ENCODE measurements at places on chromosomes 6 and 20.

DNA sequence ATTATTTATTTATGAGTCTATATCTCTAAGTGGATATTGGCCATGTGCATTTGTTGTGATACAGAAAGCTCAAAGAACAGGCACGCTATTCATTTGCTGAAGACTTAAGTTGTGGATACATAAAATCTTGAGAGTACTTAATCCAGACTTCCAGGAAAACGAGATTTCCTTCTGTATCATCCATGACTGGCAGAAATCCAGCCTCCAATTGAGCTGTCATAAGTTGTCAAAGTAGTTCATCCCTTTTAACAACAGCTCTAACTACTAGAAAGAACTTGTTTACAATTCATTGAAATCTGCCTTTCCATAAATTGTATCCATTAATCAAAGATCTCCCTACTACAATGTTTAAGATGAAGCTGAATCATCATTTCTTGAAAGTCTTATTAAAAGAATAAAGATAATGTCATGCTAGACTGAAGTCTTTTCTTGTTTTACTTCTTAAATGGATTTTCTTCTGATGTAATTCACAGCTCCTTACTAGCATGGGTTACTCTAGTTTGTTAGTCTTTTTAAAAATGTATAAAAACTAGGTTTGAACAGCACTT, 447.3 kb upstream of the CITED2 start:
- no peak for DNase-seq

DNA sequence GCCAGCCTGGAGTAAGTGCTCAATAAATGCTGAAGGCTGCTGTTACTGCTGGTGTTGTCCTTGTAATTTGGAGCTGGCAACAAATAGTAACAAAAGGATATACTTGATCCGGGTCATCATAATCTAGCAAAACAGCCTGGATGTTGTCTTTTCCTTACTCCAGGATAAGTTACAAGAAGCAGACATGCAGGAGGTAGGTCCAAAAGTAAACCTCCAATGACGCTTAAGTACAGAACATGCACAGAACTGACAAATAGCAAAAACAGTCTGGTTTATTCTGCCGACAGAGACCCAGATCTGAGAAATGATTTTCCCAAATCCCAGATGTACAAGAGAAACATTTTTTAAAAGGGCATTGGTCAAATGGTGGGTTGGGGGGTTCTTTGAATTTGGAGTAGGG, 93.0 kb upstream of the KCNK16 start:
- DNase-seq: no peak

- no peak for DNase-seq
Observed at GRCh38 chr20:3730803-3731672, 1.4 kb upstream of the HSPA12B start.

DNA sequence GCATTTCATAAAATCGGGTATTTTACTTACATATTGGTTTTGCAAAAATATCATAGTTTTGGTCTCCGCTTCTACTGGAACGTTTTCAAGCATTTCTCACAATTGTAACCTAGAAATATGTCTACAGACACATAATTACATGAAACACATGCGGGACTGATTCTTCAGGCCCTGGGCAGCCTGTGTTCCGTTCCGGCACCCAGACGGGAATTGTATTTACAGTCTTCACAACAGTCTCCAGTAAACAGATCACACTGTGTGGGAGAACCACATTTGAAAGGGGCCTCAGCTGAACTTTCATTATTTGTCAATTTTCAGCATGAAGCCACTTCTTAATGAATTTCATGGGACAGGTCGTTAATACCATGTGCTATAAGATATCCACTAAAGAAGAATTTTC, 196.9 kb downstream of the DST start:
- no peak for DNase-seq

DNA sequence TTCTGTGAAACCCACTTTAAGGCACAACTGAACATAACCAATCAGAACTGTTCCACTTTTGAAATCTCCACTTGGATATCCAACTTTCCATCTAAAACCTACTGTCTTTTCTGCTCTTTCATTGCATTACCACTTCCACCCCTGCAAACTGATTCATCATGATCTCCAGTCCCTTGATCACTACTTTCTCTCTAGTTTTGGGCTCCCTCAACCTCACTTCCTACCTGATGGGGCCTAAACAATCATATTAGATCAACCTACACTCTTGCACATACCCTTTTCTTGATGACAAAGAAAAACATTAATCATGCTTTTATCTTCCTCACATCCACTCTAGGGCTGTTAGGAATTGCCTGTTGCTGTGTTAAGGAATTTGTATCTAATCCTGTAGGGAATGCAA, 137.6 kb downstream of the PDSS2 start:
- no peak for DNase-seq

DNA sequence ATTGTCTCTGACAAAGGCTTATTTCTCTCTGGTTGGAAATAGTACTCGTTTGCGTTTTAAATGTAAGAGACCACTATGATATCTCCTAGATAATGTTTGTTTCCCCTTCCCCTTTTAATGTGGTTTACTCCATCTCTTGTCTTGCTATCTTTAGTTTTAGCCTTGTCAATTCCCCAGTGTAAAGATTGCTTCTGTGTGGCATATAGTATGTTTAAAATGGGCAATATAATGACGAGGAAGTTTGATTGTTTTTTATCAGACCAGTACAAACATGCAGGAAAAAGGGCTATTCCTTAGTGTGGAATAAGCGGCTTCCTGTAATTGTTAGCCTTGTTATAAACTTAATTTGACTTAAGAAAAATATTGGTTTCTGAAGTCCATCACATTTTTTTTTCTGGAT, 3.1 kb downstream of the QKI start:
- DNase-seq: no peak

DNA sequence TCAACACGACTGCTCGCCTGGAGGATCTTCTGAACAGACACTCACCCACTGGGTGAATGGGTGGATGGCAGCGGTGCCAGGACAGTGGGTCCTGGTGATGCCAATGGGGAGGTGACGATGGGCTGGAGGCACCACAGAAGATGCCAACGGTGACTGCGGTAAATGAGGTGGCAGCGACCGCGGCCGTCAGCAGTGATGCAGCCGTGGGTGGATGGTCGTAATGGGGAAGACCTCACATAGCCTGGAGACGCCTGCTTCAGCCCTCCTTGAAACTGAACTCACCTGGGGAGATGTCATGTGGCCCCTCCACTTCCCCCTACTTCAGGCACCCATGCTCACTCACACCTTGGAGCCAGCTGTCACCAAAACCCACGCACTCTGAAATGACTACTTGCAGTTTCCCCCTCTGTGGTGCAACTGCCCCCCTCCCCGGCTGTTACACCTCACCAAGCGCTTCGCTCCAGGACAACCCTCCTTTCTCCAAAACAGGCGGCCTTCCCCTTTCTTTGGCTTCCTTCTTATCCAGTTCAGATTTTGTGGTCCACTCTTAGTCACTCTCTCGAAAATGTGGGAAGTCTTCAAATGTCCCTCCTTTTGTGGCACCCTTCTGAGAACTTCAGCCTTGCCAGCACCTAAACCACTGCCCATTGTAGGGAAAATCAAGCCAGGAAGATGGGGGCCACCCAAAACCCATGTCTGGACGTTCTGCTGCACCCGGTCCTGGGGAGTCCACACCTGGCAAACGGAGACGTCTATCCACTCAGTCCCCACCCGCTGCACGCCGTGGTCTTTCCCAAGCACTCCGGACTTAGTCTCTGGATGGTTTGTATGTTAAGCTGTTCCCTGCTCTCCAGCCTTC, 10.4 kb upstream of the ABHD16B start:
- DNase-seq: no peak
